NCI-H1930 (cell line): ENCODE measurements at places on chromosomes 16 and 17.

DNA sequence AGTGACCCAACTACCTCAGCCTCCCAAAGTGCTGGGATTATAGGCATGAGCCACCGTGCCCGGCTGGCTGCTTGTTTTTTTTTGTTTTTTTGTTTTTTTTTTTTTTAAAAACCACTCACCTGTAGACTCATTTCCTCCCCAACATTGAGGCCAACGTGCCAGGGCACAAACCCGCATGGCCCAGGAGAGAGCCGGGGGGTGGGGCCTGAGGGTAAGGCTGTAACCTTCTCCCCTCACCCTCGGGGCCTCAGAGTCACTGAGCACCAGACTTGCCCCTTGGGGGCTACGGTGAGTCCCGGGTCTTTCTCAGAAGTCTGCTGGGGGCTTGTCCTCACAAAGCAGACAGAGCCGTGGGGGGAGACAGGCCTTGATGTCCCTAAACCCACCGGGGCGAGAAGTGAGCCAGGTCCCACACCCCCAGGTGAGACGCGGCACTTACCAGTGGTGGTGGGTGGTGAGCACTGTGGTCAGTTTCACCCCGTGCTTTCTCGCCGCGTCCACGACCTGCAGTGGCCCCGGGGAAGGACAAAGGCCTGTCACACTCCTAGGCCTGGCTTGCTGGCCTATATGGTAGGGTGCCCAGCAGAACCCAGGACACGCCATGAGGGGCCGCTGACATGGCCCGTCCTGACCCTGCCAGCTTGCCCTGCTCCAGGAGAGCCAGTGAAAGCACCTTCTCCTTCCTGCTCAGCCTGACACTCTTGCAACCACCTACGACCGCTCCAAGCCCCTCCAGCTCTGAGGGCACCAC lies 4.6 kb downstream of the HAGH start:
- no peak for DNase-seq

- no peak for DNase-seq
Measured at GRCh38 chr17:534071-534691, 180.5 kb downstream of the VPS53 start.

DNA sequence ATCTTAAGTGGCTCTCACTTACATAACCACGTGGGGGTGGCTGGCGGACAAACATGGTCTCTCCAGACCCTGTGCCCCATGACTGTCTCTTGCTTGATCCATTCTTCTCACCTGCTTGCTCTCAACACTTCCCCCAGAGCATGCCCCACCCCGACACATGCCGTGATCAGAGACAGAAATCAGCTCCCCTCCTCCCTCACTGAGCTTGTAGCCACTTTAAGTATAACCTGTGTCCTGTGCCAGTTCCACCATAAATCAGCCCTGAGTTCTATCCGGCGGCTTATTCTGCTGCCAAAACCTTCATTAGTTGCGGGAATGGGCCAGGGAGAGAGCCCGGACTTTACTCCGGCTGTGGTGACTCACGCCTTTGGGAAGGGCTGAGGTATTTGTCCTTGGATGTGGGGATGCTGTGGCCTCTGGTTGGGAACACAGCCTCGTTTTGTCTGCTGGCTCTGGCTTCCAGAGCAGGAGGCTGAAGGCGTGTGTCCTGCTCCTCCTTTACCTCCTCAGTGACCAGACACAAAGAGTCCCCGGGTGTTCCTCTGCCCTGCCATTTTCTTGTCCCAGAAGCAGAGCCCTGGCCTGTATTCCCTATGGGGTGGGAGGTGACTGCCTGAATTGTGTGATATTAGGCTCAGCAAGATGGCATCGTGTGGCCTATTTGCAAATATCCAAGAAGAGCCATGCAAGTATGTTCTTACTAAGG lies 21.1 kb downstream of the ANKRD40 start:
- no peak for DNase-seq

- peak; percentile 52 for DNase-seq
Measured at GRCh38 chr17:8745586-8746500, 1.2 kb upstream of the CCDC42 start.

- no peak for DNase-seq
Measured at GRCh38 chr16:76386784-76387183, 109.6 kb downstream of the CNTNAP4 start.

- no peak for DNase-seq
Measured at GRCh38 chr17:623121-623520, 91.5 kb downstream of the VPS53 start.

GRCh38 chr16:57422026-57422944 lies 17.7 kb downstream of the CCL17 start:
- DNase-seq: peak; percentile 3

GRCh38 chr16:81526199-81526598 lies 81.6 kb downstream of the CMIP start:
- no peak for DNase-seq

DNA sequence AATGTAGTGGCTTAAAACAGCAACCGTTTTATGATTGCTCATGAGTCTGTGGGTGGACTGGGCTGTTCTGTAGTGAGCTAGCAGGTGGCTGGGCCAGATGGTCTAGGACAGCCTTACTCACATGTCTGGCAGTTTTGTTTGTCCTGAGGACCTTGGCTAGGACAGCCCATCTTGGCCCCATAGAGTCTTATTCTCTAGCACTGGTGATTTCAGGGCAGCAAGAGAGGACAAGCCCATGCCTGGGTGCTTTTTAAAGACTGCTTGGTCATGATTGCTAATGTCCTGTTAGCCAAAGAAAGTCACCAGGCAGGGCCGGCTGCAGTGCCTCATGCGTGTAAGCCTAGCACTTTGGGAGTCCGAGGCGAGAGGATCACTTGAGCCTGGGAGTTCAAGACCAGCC lies 139.8 kb downstream of the KATNIP start:
- no peak for DNase-seq

- DNase-seq: no peak
Measured at GRCh38 chr16:70651524-70651923, 5.2 kb downstream of the IL34 start.

GRCh38 chr17:61579961-61580360 lies 11.1 kb downstream of the NACA2 start:
- no peak for DNase-seq

GRCh38 chr17:2058586-2059546 lies 4.0 kb downstream of the HIC1 start:
- no peak for DNase-seq

- DNase-seq: peak; percentile 51
Measured at GRCh38 chr16:88442727-88443576, 10.1 kb upstream of the ZFPM1 start.

GRCh38 chr16:58378401-58378800 lies 13.9 kb upstream of the GINS3 start:
- DNase-seq: no peak

- peak; percentile 36 for DNase-seq
Measured at GRCh38 chr16:50547340-50548124, 664 bp upstream of the NKD1 start.

DNA sequence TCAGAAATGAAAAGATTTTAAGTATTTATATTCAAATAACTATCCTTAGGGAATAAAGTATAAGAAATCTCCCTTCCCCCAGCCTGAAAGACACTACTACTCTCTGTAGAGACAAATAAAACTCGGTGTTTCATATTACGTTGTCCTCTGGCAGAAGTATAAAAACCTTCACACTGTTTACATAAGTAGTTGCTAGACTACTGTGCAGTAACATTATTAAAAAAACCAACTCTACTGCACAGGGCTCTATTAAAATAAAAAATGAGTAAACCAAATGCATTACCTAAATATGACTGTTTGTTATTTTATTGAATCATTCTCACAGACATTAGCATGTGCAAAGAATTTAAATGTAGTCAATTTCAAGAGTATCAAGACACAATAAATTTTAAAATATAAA lies 67.4 kb downstream of the MED13 start:
- no peak for DNase-seq

GRCh38 chr17:82302568-82302963 lies 14.8 kb downstream of the CD7 start:
- DNase-seq: no peak
